ENCODE measurements at places on chromosomes 4 and X.

DNA sequence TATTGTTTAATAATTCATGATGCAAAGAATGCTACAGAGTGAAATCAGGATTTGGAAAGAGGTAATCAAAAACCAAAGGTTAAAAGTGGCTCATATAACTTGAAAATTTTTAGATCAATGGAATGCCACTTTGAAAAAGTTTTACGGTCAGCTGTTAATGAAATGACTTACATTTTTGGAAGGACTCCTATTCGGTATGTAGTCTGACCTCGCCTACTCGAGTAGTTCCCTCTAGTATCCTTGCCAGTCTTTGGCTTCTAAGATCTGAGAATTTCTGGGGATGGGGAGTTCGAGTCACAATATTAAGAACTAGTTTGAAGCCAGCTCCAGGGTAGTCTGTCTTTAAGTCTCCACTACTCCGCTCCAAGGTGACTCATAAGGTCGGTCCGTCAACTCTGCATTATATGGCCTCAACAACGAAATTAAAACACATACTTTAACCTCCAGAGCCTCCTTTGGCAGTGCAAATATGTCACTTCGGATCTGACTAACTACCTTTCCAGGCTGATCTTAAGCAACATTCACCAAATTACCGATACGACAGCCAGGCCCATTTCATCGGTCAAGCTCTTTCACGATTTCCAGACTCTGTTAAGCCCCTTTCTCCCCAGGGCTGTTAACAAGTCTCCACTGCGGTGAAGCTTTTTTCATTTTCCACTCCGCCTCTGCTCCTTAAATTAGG, 733 bp upstream of the NAA15 start:
- DNase-seq, result peak; percentile 43

DNA sequence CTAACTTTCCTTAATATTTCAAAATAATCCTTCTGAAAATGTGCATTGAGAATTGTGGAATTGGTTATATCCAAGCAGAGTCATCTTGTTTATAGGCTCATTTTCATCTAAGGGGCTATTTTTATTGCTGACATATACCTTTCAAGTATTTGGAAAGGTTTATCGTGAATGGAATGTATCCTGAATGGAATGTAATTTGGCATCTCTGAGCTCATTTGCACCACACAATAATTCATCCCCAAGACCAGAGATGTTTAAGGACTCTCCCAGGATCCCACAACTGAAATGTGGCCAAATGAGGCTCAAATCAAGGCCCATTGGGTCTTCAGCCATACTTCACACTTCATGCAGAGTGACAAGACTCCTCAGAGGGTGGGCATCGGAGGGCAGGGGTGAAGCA, 7.5 kb upstream of the SETD7 start:
- DNase-seq, result no peak

DNA sequence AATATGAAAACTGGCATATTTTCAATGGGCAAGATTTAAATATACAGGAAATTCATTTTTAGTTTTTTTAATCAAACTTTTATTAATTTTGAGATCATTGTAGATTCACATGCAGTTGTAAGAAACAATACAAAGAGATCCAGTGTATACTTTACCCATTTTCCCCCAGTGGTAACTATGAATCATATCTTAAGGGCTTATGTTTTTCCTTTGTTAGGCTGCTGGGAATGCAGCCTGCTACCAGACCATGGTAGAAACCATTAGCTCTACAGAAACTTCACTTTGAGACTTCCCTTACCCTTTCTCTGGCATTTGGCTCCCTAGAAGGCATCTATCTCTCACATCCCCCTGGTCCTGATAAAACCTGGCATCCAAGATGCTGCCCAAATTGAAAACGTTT, 147.6 kb upstream of the EOLA2 start:
- DNase-seq, result peak; percentile 10

GRCh38 chr4:111678479-111678878, 466.8 kb upstream of the FAM241A start:
- DNase-seq, result peak; percentile 33

- no peak for DNase-seq
Observed at GRCh38 chrX:66000628-66001272, 39.1 kb downstream of the VSIG4 start.

GRCh38 chrX:19798423-19798822, 89.0 kb downstream of the SH3KBP1 start:
- DNase-seq, result no peak

DNA sequence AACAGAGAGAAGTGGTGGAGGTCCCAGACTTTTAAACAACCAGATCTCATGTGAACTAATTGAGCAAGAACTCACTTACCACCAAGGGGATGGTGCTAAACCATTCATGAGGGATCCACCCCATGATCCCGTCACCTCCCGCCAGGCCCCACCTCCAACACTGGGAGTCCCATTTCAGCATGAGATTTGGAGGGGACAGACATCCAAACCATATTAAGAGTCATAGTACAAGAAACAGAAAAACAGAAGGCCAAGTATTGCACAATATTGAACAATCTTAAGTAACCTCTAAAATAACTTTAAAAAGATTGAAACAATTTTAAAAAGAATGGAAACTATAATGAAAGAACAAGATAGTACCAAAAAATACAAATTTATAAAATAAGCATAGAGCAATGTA, 110.0 kb downstream of the CBR4 start:
- peak; percentile 67 for DNase-seq

DNA sequence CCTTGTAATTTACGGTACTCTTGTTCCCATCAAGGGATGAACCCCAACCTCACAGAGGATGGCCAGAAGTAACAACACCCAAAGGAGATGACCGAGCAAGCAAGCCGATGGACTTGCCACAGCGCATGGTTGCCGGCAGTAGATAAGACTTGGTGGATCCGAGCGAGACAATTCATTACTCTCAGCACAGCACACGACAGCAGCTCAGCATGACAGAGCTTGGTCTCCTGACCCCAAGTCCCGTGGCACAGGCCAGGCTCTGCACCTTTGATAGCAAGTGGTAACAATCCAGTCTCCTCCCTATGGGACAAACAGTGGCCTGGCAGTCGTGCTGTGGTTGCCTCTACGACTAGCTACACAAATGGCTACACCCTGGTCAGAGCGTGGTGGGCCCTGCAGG, 26.3 kb downstream of the RWDD4 start:
- no peak for DNase-seq

DNA sequence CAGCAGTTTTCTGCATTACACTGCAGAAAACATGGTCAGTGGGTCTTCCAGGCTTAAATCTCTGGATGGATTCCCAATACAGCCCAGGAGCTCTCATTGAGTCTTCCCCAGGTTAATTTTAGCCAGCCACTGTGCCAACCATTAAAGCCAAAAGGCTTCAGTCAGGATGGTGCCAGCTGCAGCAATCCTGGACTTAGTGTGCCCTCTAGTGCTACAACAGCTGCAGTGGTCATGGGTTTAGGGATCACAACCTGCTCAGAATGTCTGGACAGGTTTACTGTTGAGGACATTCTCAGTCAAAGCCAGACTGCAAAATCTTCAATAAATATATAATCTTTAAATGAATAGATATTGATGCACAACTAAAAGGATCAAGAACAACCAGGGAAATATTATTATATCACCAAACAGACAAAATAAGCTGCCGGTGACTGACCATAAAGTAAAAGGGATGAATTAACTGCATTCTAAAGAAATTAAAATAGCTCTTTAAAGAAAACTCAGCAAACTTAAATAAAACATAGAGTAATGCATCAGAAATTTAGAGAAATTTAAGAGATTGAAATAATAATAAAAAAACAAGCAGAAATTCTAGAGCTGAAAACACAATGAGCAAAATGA, 639.9 kb downstream of the SPOCK3 start:
- DNase-seq, result peak; percentile 8

GRCh38 chrX:41335198-41335957, 1.4 kb downstream of the DDX3X start:
- DNase-seq, result no peak

- DNase-seq, result no peak
Observed at GRCh38 chrX:9310616-9311015, 154.2 kb upstream of the TBL1X start.

DNA sequence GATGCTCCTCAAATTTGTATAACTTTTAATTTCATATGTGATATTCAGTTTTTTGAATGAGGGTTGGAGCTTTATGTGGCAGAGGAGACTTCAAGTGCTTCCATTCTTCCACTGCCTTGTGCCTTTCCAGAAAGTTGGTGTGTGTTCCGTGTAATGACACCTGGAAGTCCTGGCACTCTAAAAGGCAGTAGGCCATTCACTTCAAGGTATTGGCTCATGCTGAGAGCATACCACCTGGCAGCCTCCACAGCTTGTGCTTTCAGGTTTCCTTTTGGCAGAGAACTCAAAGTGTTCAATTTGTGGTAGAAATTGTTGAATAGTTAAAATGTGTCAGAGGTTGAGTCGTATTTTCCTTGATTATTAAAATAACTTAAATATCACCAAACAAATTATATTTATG, 49.6 kb downstream of the GRIA2 start:
- no peak for DNase-seq

All from fibroblast of gingiva (primary cell).